Choroid plexus epithelial cell (primary cell): ENCODE measurements at places on chromosomes 4 and X.

- no peak for DNase-seq
These were observed 130.6 kb upstream of the FAT4 start for GRCh38 chr4:125184116-125184515.

GRCh38 chrX:47577424-47577823 lies 4.8 kb upstream of the TIMP1 start:
- peak; percentile 55 for DNase-seq

- peak; percentile 2 for DNase-seq
These were observed 296.0 kb downstream of the KLHL4 start for GRCh38 chrX:87813566-87813965.

DNA sequence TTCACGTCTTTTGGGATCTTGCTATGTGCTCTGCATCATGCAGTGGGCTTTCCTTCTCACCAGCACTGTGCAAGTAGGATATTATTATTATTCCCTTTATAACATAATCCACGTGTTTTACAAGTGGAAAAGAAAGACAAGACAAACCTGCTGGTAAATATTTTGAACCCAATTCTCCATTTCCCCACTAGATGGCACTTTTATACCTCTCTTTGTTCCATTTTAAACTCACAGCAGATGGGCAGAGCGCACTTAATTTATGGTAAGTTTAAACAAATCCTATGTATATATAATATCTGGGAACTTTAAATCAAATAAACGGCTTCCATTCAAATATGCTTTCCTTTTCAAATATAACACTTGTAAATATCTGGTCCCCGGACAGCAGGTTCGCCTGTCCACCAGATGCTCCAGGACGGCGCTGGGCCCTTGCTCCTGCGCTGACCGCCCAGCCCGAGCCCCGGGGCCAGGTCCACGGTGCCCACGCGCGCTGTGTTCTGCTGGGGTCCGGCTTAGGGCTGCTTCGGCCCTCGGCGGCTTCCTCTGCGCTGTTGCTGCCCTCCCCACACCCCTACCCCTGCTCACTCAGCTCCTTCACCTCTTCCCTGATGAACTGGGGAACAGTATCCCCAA lies 31.1 kb downstream of the F11 start:
- peak; percentile 85 for DNase-seq

- no peak for DNase-seq
These were observed 1.1 kb upstream of the PPP3CA start for GRCh38 chr4:101348367-101348827.

DNA sequence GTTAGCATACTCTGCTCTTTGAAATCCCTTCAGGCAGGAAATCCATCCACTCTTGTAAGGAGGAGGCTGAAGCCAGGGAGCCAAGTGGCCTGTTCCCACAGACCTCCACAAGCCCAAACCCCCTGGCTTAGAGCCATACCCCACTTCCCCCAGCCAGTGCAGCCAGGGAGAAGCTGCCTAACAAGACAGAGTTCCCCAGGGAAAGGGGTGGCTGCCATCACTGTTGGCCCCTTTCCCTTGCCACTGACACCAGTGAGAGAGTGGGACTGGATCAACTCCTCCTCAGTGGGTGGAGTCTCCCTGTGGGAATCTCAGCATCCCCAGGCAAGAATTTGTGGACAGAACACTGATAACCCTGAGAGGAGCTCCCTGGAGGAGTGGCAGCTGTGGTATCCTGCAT lies 389.4 kb downstream of the PABPC4L start:
- no peak for DNase-seq
